KG1 (cell line): ENCODE measurements at places on chromosomes 4 and X.

GRCh38 chr4:108828620-108829019 lies 65.8 kb upstream of the ETNPPL start:
- DNase-seq = no peak

DNA sequence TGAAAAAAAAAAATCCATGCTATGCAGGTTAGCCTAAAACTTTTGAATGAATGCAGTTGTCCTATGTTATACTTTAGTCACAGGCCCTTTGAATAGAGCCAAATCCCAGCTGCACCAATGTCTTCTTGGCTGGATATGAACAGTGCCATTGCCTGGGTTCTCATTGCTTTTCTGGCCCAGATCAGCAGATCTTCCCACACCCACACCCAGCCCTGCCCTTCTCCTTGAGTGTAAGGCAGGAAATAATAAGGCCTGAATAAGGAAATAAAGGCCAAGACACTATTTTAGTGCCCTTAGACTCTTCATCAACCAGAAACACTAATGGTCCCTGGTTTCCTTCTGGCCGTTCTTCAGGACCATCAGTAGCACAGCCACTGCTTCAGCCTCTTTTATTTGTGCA lies 66.6 kb downstream of the USP38 start:
- no peak for DNase-seq

- no peak for DNase-seq
These were observed 199.4 kb upstream of the TRAM1L1 start for GRCh38 chr4:117284736-117285135.

DNA sequence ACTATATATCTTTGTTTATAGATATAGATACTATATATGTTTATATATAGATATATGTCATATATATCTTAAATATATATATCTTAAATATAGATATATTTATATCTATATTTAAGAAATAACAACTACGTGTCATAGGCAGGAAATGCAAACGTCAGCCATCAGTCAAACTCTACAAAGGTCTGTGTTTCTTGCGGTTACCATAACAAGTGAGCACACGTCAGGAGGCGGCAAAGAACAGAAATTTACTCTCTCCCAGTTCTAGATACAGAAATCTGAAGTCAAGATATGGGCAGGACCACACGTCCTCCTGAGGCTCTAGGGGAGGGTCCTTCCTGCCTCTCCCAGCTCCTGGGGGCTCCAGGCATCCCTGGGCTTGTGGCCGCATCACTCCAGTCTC lies 6.5 kb downstream of the PLCXD1 start:
- DNase-seq = no peak

DNA sequence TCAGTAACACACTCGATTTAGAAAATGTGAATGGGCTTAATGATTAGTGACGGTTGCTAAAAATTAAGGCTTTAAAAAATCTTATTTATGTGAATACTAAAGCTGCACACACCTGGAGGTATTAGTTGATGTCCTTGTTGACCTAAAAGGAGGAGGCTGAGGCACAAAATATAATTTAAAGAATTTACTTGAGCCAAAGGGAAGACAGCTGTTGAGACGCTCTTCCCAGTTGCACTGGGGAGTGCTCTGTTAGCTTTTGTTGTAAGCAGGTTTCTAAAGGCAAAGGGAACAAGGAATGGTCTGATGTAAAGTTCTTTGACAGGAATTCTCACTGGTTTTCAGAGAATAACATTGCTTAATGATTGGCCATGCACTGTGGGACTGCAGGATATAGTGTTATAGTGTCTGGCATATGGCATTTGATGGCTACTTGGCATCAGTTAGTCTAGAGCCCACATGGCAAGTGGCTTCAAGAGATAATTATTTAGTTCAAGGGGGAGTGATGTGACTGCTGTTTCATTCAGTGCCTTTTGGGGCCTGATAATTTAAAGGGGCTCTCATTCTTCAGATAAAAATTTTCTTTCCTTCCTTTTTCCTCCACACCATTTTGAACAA lies 30.8 kb upstream of the PGM2 start:
- DNase-seq = no peak

- DNase-seq = no peak
These were observed at the start of gene PRDM5 for GRCh38 chr4:120922381-120923206. Gene PRDM5 (minus strand): TSS chr4:120922726. CDS start chr4:120922608, 118 bp downstream.

- DNase-seq = no peak
These were observed at the start of gene SLC2A9 for GRCh38 chr4:10020871-10021652. Gene SLC2A9 (minus strand): TSS chr4:10021497. CDS start chr4:10021429, 68 bp downstream.

GRCh38 chrX:50448565-50448964 lies 22.1 kb downstream of the DGKK start:
- no peak for DNase-seq

- DNase-seq = no peak
These were observed 34.2 kb downstream of the BCOR start for GRCh38 chrX:40063555-40063954.

DNA sequence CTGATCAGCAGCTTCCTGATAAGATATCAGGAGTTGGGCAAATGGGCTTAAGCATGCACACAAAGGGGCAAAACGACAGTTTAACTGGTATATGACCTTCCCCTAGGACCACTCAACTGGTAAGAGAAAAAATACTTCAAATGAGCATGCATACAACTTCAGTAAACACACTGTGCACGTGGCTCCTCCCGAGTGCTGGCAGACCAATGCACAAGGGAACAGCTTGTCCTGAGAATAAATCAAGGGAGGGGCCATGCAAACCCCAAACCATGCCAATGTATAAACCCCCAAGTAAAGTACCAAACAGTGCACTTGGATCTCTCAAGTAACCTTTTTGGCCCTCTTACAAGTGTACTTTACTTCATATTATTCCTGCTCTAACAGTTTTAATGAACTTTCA lies 293.3 kb upstream of the TBX22 start:
- no peak for DNase-seq

DNA sequence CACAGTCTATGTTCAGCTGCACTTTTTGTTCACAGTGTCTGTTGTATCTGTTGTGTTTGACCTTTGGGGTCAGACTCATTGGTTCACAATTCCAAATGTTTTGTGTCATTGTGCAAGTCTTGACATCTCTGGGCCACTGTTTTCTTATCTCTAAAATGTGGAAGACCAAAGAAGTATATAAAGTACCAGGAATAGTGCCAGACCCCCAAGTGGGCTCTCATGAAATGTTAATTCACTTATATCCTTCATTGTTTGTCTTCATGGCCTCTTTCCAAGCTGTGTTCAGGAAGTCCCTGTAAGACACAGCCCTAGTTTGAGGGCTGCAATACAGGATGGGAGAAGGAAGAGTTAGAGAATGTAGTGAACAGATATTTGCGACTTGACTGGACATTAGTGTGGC lies 468.3 kb upstream of the BOD1L1 start:
- no peak for DNase-seq

DNA sequence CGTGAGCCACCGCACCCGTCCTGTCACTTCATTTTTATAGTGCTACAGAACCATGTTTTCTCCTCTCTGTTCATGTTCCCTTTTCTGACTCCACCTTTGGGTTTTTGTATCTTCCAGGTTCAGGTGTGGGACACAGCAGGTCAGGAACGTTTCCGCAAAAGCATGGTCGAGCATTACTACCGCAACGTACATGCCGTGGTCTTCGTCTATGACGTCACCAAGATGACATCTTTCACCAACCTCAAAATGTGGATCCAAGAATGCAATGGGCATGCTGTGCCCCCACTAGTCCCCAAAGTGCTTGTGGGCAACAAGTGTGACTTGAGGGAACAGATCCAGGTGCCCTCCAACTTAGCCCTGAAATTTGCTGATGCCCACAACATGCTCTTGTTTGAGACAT lies 12.4 kb downstream of the RAB33A start:
- no peak for DNase-seq

- DNase-seq = no peak
These were observed 51.5 kb upstream of the ETNPPL start for GRCh38 chr4:108814326-108814725.

- no peak for DNase-seq
These were observed 18.4 kb upstream of the ZNF41 start for GRCh38 chrX:47501226-47502074.

DNA sequence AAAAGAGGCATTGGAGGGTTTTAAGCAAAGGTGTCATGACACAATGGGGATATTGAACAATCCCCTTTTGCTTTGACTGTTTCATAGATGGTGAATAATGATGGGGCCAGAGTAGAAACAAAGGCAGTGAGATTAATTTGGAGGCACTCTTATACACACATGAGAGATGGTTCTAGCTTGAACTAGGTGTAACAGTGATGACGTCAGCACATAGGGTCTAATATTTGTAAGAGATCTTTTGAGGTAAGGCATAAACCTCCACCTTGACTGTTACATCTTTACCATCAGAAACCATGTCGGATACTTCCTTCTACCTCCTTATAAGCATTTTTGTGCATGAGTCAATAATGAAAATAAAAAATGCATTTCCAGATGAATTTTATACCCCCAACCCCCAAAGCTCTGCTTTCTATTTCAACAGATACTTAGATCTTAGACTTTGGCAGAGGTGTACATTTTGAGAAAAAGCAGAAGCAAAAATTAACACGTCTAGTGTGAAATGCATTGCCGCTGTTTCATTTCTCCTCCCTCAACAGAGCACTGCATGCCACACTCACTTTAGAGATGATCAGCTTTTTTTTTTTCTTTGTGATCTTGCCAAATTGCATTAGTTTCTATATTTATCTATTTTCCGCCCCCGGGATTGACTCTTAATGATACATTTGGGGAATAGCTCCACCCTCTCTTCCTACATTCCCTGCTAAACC lies 87.2 kb downstream of the HS3ST1 start:
- no peak for DNase-seq

- no peak for DNase-seq
These were observed 204.1 kb downstream of the MAPK10 start for GRCh38 chr4:86155766-86156165.

GRCh38 chr4:118957722-118958445 lies 69.2 kb downstream of the SYNPO2 start:
- DNase-seq = no peak

- DNase-seq = no peak
These were observed 11.1 kb upstream of the MGST2 start for GRCh38 chr4:139654516-139654915.

DNA sequence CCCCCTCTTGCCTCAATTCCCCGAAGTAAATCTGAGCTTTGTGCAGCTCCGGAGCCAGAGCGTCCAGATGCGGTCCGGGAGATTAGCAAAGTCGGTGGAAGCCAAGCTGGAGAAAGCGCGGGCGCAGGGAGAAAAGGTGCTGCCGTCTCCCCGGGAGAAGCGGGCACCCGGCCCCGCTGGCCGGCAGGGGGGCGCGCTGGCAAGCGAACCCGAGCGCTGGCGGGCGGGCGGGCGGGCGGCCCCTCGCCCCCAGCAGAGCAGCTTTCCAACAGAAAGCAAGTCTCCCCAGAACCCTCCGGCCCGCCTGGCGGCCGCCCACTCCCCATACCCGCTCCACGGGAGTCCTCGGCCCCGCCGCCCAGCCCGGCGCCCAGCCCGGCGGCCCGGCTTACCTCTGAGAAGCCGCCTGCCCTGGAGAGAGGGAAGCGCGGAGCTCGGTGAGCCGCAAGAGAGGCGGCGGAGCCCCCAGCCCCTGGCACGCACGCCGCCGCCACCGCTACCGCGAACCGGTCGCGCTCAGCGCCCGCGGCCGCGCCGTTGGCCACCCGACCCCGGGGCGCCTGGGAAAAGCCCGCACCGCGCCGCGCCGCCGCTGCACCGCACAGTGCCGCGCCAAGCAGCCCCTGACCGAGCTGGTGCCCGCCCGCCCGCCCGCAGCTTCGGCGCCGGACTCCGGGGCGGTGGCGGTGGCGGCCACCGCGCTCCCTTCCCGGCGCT lies 529 bp upstream of the CITED1 start:
- DNase-seq = no peak
